Stimulated activated CD4-positive, alpha-beta T cell treated with anti-CD3 and anti-CD28 coated beads, Interleukin-15, amount 100 ng/mL, for 1 hour (primary cell): ENCODE measurements at places on chromosomes 7 and 10.

DNA sequence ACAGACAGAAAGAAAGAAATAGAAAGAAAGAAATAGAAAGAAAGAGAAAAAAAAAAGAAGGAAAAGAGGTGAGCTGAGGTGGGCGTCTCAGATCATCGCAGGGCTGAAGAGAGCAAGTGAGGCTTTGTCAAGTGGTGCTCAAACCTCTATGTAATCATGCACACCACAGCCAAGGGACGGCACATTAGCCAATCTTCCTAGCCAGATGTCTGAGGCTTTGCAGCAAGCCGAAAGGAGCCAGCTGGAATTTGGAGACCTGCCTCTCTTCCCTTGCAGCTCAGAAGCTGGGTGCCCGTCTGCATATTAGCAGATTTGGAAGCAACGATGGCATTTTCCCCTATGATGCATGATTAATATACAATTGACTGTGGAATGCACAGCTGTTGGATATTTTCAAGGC is 52.5 kb downstream of the ADRA2A start:
- no peak for DNase-seq

- no peak for DNase-seq
Measured at GRCh38 chr10:11528286-11528685, 83.2 kb downstream of the USP6NL start.

GRCh38 chr7:123627851-123628250 is 26.2 kb downstream of the ASB15 start:
- DNase-seq: no peak

- no peak for DNase-seq
Measured at GRCh38 chr10:105800641-105801040, 1159.6 kb downstream of the SORCS3 start.

- no peak for DNase-seq
Measured at GRCh38 chr7:30549931-30550493, 44.7 kb upstream of the GARS1 start.

GRCh38 chr7:128948312-128948973 is 10.7 kb downstream of the IRF5 start:
- no peak for DNase-seq

DNA sequence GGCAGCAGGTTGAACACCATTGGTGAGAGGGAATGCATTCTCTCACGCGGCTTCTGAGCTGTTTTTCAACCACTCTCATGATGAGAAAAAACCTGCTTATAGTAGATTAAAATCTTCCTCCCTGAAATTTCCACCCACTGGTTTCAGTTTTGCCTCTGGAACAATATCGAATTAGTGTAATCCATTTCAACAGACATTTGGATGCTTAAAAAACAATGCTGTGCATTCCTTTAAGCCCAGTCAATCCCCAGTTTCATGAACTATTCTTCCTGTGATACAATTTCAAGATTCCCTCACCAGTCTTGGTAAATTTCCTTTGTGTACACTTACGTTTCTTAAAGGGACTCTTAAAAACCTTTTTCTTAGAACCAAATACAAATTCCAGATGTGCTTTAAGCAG is 89.6 kb downstream of the ITIH5 start:
- DNase-seq: no peak

DNA sequence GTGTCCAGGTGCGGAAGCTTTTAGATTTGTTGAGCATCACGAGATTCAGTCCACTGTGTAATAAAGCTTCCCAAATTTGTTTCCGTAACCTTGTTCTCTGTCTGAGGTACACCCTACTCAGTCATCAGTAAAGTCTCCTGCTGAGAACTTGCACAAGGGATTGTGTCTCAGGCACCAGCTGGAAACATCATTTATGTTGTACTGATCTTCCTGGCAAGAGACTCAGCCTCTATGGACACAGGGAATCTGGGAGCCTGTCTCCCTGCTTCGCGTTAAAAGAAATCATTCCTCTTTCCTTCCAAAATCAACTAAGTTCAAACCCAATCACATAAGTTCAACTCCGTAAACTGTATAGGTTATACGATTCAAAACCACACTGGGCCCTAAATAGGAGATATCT is 336.8 kb downstream of the GPR37 start:
- no peak for DNase-seq

GRCh38 chr10:129552119-129552518 is 85.1 kb downstream of the MGMT start:
- no peak for DNase-seq
